ENCODE measurements at places on chromosomes 2 and 18.

- DNase-seq, result no peak
Measured at GRCh38 chr2:240789051-240789453, 31.0 kb downstream of the KIF1A start.

DNA sequence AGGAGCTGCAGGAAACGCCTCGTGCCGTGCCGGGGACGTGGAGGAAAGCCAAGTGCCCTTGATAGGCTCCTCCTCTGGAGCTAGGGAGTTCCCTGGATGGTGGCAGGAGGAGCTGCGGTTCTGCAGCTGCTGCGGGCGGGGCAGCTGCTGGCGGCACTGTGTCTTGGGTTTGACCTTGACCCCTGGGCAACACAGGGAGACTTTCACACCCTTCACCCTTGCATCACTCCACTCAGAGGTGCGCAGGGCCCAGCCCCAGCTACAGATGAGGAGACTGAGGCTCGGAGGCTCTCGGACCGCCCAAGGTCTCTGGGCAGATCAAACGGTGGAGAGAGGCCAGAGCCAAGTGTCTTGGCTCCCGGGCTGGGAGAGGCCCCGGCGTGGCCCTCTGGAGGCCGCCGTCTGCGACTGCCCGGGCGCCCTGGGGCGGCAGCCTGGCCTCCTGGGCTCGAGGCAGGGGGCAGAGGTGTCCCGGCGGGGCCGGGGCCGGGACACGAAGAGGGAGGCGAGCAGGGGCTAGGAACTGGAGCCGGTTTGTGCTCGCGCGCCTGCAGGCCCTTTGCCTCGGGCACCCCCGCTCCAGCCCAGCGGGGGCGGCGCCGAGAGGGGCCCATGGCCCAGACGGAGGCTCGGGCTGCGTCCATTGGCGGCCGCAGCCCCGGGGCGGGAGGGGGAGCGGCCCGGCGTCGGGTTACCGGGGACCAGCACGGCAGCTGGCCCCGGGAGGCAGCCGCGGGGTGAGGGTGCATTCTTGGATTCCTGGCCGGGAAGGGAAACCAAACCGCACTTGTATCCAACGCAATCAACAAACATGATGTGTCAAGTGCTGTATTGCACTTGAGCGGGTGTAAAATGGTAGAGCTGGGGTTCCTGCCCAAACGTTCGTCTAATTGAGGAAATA lies 129.6 kb upstream of the SLC1A4 start:
- DNase-seq, result no peak

DNA sequence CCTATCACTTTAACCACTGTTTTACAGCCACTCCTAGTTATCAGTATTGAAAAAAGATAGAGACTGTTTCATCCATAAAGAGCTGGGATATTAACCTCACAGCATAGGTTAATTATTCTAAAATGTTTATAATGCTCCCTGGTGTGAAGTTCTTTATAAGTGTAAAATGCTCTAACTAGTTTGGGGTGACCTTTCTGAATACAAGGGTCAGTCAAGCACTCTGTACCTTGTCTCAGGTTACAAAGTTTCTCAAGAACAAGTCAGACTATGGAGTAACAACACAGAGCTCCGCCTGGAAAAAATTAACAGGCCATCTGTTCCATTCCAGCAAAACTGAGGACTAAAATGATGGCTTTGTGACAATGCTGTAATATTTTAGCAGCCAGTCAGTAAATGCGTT lies 107.4 kb downstream of the NOL4 start:
- no peak for DNase-seq

- DNase-seq, result no peak
Measured at GRCh38 chr2:42503291-42503690, 9.5 kb upstream of the KCNG3 start.

DNA sequence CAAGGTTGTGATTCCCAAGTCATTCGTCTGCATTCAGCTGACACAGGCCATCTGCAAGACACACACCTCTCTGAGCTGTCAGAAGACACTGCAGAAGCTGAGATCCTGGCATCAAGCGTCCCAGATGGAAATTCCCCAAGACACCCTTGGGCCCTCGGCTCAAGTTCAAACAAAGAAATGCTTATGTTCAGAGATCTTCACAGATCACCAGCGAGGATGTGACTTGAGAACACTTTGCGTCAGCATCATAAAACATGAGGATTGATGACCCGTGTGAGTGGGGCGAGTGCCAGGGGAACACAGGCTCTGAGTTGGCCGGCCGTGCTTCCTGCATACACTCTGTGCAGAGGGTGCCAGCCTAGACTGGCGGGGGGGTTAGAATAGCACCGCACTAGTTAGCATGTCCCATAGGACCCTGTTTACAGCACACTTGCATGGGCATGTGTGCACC lies 36.8 kb downstream of the KCNIP3 start:
- no peak for DNase-seq

GRCh38 chr2:151380580-151381235 lies 23.3 kb downstream of the TNFAIP6 start:
- DNase-seq, result no peak

DNA sequence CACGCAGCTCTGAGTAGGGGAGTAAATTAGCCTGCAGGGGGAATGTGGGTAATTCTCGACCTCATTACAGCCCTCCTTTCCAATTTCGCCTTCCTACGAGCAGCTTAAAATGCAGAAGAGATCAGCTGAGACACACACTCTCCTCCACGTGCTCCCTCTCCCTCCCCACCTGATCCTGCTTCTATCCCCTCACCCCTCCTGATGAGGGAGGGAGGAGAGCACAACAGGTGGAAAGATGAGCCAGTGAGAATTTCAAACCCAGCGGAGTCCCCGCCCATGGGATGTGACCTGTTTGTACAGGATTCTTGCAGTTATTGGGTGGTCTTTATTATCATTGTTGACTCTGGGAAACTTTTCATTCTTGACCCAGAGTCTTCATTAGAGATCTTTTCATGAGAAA lies 35.5 kb downstream of the DDX18 start:
- no peak for DNase-seq

- no peak for DNase-seq
Measured at GRCh38 chr18:50696436-50696835, 123.4 kb downstream of the MRO start.

DNA sequence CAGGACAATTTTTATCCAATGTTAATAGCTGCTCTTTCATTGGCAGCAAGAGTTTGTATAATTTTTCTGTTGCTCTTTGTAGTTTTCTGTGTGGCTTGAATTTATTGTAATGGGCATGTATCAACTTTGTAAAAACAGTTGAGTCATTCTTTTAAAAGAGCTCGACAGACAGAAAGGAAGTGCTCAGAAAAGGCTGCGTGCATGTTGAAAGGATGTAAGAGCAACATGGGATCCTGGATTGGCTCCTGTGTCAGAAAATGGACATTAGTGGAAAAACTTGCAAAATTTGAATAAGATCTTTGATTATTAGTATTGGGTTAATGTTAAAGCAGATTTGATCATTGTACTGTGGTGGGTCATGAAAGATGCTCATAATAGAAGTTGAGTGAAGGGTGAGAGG lies 93.3 kb upstream of the CDC42EP3 start:
- no peak for DNase-seq

DNA sequence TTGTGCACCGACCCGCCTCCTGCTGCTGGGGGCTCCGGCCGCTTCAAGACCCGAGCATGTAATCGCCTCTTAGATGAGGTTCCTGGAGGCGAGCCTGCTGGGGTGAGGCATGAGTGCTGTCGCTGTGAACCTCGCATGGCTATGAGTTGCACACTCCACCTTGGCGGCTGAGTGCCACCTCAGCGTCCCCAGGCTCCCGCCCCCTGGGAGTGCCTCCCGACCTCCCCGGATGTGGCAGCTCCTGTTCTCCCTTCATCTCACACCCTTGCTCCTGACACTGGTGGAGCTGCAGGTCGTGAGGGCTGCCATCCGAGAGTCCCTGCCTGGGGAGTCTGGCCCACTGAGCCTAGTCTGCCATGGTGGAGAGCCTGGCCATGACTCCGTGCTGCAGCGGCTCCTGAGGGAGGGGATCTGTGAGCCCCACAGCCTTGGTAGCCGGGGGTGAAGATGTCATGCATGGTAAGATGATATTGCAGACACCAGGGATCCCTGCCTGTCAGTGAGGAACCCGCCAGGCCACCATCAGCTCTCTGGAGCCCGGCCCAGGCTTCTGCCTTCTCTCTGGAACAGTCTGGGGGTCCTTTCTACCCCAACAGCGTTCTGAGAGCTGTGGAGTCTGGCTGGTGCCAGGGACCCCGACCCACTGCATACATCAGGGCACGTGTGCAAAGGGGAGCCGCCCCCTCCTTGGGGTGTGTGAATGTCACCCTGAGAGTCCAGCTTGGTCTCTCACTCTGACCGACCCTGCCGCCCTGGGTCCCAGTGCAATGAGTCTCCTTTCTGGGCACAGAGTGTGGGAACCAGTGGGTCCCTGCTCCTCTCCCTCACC lies 61.6 kb upstream of the HS6ST1 start:
- DNase-seq, result no peak

GRCh38 chr2:95260028-95261023 lies 13.9 kb upstream of the PROM2 start:
- DNase-seq, result peak; percentile 7

- peak; percentile 58 for DNase-seq
Measured at GRCh38 chr2:36663851-36664695, 32.4 kb upstream of the VIT start.

GRCh38 chr2:222423632-222424275 lies 589 bp upstream of the SGPP2 start:
- no peak for DNase-seq

DNA sequence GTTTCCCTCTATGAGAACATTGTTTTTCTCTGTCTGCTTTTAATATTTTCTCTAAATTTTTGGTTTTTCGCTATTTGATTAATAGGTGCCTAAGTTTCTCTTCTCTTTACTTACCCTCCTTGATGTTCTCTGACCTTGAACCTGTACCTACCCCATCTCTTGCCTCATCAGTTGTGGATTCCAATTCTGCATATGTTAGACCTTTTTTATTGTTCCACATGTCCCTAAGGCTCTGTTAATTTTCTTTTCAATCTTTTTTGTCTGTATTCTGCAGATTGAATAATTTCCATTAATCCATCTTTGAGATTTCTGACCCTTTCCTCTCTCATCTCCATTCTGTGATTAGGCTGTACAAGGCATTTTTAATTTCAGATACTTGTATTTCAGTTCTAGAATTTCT lies 23.1 kb downstream of the RELCH start:
- DNase-seq, result no peak

- DNase-seq, result no peak
Measured at GRCh38 chr2:238563551-238563950, 136.8 kb downstream of the ASB1 start.

DNA sequence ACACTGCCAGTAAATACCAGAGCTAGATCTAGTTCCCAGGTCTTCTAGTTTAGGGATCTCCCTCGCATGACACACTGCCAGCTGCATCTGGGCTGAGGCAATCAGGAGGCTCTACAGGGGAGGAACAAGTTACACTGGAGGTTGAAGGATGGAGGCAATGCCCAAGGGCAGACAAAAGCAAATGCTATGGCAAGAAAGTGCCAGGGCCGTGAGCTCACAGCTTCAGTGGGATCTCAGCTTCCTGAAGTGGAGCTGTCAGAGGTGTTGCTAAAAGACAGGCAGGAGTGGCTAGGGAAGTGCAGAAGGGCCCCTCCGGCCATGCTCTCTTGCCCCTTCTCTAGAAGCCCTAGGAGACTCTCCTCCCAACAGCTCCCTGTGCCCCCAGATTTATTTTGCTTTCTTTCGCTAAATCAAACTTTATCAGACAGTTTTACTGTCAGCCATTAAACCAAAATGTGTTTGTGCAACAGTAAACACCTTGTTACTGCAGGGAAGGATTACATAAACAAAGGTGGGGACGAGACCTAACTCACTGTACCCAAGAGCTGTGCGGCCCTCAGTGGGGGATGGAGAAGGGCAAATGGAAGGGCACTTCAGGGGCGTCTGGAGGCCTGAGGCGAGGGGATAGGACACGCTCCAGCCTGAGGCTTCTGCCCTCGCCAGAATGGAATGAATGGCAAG lies 39.4 kb upstream of the PKDCC start:
- no peak for DNase-seq

GRCh38 chr2:236498369-236498768 lies 71.3 kb upstream of the ACKR3 start:
- DNase-seq, result no peak

- DNase-seq, result no peak
Measured at GRCh38 chr2:85756822-85757435, 3.1 kb downstream of the ATOH8 start.

DNA sequence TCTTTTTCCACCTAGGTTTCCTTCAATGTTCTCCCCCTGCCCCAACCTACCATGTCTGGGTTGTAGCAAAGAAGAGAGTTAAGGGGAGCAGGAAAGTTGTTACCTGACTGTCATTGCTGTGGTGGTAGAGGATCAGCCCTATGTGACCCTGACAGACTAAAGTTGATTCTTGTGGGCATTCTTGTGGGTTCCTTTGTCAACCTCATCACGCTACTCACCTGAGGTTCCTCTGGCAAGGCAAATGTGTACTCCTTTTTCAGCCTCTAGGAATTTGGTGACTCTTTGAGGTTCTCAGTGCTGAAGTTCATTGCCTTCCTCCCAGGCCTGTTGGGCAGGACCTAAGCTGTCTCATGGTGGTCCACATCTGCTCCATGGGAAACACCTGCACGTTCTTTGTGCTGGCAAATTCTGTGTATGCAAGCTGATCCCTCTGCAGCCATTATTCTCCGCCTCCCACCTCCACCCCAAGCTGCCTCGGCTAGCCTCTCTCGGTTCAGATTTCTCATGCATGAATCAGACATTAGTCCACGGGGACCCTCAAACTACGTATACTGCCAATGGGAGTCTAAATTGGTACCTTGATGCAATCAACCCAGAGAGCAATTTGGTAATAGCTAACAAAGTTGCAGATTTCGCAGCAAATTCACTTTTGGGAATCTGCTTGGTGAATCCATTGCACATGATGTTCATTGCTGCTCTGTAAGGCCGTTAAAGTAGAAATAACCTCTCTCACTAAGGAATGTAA lies 1.5 kb upstream of the GMCL1 start:
- no peak for DNase-seq

GRCh38 chr2:201522965-201523364 lies 71.4 kb downstream of the STRADB start:
- DNase-seq, result no peak

DNA sequence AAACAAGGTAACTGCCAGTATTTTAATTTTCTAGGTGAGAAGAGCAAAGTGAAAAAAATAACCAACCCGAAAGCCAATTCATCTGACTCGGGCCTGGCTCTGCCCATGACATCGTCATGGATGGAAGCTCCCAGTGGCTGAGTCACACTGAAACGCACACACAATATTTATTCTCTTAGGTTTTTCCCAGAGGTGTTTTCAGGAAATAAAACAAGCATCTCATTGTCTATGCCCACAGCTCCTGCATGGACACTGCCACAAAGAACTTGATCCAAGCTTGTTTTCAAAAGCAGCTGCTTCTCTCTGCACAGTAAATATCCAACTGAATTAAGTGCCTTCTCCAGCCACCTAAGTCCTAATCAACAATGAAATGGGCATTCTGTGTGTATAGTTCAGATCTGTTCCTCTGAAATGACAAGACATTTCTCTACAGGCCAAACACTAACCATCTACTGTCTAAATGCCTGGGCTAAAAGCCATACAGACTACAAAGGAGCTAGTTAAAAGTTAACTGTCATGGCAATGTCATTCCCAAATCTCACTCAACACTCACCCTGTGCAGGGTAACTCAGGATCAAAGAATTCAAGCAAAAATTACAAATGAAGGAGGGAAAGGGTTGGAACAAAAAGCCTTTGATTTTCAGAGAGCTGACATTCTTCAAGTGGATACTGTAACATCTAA lies 62.9 kb downstream of the RPL31 start:
- no peak for DNase-seq
